GM18507 (cell line): ENCODE measurements at places on chromosomes 12 and 14.

- DNase-seq = no peak
Measured at GRCh38 chr12:93853698-93854478, 176.7 kb downstream of the CRADD start.

- no peak for DNase-seq
Measured at GRCh38 chr12:89103831-89104230, 248.5 kb downstream of the DUSP6 start.

GRCh38 chr12:121536054-121536898 is 44.5 kb downstream of the KDM2B start:
- peak; percentile 90 for DNase-seq

DNA sequence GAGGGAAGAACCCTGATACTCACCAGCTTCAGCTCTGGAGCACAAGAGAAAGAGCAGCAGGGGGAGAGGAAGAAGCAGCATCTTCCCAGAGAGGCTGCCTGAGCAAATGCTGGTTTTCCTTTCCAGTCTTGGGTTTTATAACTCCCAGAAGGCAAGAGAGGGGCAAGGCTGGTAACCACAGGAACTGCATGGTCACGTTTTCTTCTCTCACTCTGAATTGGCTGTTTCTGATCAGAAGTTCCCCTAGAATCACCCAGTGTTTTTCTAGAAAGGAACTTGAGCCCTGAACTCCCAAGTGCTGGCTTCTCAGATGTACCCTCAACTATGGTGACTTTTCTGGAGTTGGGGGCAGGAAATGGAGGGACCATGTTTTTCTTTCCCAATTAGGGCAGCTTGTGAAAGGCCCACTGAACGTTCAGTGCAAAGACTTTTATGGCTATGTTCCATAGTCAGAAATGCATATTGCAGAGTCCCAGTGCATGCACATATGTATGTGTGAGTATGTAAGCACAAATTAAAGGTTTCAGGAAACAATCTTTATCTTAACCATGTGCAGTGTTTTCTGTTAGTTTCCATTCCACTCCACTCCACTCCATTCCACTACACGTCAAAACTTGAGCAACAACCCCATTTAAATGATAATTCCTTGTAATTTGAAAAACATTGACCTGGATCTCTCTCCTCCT is at the start of gene CMA1:
CMA1 (minus strand) TSS at position 111 of the 686 bp plus-strand sequence; CDS start at position 81, 30 bp downstream.
- DNase-seq = no peak

GRCh38 chr12:15584366-15585041 is 204.7 kb downstream of the EPS8 start:
- DNase-seq = no peak

DNA sequence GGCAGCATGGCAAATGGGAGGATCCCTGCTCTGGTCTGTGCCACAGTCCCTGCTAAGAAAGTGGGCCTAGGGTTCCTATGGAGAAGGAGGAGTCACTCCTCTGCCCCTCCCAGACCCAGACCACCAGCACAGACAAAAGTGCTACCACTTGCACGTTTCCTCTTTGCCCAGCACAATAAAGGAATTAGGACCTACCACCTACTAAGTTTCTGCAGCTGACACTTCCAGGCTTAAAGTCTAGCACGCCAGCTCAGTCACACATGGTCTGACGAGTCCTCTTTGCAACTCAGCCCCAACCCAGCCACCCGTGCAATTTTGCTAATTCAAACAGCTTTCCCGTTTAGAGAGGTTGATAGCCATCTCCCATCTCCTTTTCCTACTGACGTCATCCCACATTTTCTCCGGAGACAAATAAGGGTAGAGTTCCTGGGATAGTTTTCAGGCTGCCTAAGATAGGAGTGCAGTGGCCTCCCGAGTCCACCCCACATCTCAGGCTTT is 66.2 kb upstream of the PTGR2 start:
- DNase-seq = no peak

DNA sequence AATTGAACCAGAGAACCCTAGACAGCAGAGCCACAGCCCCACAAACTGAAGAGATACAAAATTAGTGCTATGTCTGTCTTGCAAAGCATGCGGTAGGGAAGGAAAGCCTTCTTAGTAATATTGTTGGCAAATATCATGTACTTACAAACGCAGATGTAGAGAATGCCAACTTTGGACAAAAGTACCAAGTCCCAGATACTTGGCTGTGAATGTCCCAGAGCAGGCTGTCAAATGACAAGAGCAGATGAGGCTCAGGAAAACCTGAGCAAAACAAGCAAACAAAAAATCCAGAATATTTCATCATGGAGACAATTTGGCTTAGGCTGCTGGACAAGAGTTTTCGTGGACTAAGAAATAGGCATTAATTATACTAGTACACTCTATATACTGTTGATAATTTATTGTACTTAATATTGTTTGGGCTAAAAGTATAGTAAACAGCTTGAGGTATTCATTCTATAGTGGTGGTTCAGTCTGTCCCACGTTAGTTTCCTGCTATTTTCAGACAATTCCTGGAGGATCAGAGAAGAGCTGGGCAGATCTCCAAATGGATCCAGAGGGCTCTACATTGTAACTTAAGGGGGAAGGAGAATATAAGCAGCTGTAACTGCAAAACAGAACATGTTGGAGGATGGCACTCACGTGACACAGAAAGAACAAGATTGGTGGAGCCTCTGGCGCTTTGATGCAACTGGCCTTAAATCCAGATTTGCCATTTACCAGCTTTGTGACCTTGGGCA is 329.8 kb downstream of the ATP23 start:
- no peak for DNase-seq

DNA sequence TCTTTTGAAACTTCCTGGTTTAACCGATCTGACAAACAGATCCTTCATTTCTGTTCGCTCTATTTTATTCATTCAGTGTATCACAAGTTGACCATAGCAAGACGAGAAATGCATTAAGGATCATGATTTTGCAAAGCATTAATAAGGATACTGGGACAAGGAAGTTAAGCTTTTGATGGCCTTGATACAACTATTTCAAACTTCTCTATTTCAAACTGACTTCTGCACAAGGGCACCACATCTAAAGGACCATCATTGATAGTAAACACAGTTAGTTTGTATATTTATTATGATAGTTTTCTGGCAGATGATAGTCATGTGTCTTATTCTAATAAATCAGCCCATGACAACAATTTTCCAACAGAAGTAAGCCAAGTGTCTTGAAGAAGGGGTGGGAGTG is 25.8 kb upstream of the PLXNC1 start:
- DNase-seq = no peak

GRCh38 chr12:2958432-2959191 is 585 bp upstream of the TEAD4 start:
- no peak for DNase-seq

DNA sequence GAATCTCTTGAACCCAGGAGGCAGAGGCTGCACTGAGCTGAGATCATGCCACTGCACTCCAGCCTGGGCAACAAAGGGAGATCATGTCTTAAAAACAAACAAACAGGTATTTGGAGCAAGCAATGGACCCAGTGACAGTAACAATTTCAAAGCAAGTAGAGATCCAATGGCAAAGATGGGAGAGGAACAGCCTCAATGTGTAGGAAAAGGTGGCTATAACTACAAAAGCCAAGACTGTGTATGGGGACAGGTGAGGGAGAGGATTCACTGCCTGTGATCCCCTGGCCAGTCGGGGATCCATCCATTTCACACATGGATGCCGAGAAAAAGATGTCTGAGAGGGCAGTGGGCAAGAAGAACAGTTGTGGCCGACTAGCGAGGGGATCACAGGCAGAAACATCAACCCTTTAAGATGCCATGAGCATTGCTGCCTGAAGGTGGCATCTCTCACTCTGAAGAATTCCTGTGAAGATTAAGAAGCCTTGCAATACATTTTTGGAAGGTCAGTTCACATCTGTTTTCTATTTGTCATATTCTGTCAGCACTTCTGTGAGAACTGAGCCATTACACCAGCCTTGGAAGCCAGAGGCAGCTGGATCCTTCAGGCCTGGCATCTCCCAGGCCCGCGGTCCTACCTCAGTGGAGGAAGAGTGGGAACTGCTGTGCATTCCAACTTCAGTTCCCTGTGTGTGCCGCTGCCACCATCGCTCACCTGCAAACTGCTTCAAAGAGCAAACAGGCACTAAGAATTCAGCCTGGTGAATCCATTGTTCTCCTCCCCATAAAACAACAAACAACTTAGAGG is 54.5 kb upstream of the FRS2 start:
- no peak for DNase-seq

DNA sequence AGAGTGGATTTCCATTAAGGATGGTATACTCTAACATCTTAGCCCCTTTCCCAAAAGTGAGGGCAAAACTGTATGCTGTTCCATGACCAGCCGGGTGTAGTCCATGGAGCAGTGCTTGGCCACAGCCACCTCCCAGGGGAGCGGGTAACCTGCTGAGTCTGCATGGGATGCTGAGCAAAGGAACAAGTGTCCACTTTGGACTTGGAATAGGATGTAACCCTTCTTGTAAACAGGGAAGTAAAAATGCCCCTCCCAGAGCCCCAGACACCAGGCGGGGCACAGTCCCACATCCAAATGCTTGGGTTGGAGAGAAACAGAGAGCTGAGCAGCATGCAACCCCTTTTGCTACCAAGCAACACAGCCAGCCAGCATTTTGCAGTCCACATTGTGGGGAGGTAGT is 65.6 kb downstream of the ACTN1 start:
- DNase-seq = no peak

- DNase-seq = no peak
Measured at GRCh38 chr12:10160617-10161385, 11.1 kb downstream of the OLR1 start.

DNA sequence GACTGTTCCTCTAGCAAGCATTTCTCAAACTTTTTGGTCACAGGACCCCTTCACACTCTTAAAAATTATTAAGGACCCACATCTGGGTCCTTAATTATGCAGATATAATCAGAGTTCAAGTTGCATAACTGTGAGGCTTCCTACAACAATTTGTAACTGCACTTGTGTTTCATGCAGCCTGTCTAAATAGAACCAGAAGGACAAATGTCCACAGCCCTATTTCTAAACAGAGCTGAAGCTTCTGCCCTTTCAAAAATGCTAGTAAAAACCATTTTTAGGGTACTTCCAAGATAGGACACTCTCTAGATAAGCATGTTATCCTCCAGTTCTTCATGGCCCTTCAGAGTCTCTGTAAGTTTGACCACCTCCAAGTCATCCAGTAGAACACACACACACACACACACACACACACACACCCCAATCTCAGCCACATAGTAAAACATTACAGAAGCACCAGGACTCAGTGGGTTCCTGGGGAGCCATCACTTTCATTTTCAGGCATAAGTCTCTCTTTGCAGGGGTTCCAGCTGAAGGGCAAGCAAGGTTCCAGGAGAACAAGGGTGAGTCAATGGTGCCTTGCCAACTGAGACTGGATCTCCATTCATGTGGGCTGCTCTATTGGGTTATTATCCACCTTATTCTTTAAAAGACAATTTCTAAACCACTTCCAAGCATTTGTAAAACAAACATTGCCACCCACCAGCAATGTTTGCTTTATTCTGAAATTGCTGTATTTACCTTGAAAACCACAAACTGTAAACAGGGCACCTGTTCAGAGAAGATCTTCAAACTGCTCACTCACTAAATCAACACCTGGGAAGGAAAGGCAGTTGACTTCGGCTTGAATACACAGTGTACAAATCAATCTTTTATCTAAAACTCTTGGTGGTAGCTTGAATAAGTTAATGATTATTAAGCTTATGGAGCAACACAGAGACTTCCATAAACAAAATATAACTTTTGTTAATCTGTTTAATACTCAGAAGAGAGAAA is 64.1 kb downstream of the ITPR2 start:
- DNase-seq = no peak

GRCh38 chr12:72207079-72207478 is 65.1 kb upstream of the TRHDE start:
- DNase-seq = no peak
